Dermis blood vessel endothelial cell (primary cell): ENCODE measurements at places on chromosomes 7 and 10.

- no peak for DNase-seq
These were observed 385.8 kb upstream of the SMIM30 start for GRCh38 chr7:113504142-113504541.

- DNase-seq, result peak; percentile 66
These were observed 906.2 kb downstream of the LRMDA start for GRCh38 chr10:76337641-76338040.

DNA sequence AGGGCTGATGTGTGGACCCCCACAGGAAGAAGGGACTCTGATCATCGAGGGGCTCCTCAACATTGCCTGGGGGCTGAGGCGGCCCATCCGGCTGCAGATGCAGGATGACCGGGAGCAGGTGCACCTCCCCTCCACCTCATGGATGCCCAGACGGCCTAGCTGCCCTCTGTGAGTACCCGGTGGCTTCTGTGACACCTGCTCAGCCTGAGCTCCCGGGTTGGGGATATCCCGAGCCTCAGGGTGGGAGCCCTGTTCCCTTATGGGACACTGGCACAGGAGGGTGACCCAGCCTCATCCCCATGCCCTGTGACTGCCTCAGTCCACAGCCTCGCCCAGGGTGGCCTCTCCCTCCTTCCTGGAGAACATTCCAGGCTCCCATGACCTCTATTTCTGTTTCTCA lies 3.9 kb upstream of the DEPP1 start:
- no peak for DNase-seq

GRCh38 chr10:75688506-75689300 lies 257.3 kb downstream of the LRMDA start:
- no peak for DNase-seq

- DNase-seq, result no peak
These were observed 1157.4 kb upstream of the AUTS2 start for GRCh38 chr7:68440866-68441265.

DNA sequence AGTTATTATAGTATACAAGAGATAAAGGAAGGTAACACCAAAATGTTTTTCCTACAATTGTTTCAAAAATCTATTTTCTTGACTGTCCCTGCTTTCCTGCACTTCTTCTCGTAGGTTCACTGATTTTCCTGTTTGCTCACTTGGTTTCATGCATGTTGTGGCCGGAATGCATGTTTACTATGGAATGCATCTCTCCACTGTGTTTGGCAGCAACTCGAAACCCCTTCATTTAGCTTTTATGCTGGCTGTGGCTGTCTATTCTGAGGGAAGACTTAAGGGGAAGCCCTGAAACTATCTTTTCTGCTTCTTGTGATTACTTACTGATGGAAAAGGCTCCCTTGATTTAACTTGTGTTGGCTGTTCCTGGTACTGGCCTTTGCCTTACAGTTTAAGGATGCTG lies 120.3 kb downstream of the NRG3 start:
- no peak for DNase-seq

DNA sequence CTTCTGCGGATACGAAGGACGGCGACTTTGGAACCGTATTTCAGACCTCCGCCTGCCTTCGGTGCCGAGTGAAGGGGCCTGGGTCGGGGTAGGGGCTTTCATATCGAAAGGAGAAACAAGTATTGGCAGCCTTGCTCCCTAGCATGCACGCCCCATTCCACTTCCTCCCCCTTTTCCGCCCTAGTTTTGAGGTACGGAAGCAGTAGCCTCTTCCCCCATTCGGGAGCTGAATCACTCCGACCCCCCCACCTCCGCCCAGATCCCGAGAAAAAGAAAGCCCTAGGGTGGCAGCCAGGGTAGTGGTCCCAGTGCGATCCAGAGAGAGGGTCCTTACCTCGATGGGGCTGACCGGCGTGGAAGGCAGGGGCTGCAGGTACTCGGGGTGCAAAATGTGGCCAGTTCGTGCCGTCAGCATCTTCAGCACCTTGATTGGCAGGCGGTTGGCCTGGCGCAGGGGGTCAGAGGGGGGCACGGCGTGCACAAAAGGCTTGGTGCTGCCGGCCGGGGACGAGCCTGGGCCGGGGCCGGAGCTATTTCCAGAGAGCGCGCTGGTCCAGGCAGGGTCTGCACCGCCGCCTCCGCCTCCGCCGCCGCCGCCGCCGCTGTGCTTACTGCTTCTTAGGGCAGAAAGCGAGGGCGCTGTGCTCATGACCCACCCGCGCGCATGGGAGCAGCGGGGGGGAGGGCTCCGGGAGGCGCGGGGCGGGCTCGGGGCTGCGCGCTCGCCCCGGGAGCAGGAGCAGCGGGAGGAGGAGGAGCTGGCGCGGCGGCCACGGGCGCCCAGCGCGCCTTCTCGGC lies 594 bp downstream of the ZNF503 start:
- DNase-seq, result peak; percentile 62

DNA sequence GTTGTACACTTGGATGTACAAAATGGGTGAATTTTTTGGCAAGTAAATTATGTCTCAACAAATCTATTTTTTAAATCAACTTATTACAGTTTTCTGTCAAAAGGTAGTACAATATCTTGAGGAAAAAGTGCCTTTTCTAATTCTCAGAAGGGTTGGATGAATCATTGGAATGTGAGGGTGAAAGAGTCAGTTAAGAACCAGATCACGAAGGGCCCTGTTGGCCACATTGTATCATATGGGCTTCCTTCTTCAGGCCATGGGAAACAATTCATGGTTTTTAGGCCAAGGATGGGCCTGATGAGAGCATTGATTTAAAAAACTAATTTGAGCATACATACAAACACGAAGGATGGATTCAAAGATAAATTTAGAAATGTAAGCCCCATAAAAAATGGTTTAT lies 503.7 kb downstream of the TNS3 start:
- DNase-seq, result no peak

GRCh38 chr7:42961170-42961569 lies 29.0 kb downstream of the MRPL32 start:
- no peak for DNase-seq

DNA sequence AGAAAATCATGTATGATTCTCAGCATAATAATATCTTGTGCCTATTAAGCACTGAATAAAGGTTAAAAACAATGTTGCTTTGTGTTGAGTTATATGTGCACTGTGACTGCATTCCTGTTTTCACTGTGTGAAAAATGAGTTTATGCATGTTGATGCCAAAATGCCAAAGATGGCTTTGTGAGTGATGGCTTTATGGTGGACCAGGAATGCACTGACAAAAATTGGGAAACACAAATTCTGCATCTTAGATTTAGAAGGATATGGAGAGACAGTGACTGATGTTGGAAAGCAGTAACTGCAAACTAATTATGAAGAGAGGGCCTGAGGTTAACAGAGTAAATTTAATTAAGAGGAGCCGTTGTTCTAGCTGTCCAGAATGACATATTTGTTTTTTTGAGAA lies 440.4 kb downstream of the KIF20B start:
- no peak for DNase-seq

DNA sequence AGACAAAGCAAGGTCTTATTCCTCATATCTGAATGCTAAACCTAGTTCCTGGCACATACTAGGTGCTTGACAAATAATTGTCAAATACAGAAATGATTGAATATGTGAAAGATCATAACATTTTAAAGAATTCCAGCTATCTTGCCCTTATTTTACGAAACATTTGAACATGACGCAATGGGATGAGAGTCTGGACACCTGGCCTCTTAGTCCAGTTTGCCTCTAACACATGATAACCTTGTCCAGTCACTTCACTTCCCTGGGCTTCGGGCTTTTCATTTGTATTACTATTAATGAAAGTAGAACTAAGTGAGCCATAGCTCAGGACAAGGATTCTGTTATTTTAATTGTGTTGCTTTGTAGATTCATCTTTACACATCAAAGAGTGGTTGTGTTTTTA lies 32.6 kb downstream of the PNLIPRP3 start:
- no peak for DNase-seq

- no peak for DNase-seq
These were observed 15.5 kb upstream of the PTPRN2 start for GRCh38 chr7:158602905-158603772.

GRCh38 chr7:590731-591551 lies 71.3 kb upstream of the PDGFA start:
- no peak for DNase-seq

DNA sequence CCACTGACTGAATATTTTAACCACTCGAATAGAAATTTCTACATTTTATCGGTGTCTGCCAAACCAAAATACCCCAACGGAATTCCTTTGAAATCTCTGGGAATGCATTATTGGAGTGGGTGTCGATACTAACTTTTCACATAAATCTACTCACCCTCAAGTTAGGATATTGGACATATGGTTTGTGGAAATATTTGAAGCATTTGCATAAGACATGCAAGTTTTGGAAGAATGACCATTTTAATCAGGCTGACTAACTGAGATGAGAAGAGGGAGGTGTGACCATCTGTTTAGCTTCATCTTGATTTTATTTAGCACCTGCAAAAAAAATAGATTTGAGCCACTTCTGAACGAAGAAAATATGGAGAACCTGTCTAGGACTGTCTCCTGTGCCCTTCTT lies 61.2 kb downstream of the KLF6 start:
- no peak for DNase-seq
